ENCODE measurements at places on chromosomes 13 and 19.

GRCh38 chr13:76871432-76871831 is 14.8 kb downstream of the KCTD12 start:
- no peak for DNase-seq

DNA sequence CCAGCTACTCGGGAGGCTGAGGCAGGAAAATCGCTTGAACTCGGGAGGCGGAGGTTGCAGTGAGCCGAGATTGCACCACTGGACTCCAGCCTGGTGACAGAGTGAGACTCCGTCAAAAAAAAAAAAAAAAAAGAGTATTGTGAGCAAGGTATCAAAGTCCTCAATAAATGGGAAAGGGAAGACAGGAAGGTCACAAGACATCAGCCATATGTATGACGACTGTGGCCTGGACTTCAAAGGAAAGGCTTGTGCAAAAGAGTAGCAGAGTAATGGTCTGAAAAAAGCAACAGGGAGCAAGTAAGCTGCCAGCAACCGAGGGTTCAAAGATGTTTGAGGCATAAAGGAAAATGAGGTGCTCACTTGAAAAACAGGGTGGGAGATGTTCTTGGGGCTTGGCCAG is 116.0 kb upstream of the WASF3 start:
- DNase-seq: no peak

DNA sequence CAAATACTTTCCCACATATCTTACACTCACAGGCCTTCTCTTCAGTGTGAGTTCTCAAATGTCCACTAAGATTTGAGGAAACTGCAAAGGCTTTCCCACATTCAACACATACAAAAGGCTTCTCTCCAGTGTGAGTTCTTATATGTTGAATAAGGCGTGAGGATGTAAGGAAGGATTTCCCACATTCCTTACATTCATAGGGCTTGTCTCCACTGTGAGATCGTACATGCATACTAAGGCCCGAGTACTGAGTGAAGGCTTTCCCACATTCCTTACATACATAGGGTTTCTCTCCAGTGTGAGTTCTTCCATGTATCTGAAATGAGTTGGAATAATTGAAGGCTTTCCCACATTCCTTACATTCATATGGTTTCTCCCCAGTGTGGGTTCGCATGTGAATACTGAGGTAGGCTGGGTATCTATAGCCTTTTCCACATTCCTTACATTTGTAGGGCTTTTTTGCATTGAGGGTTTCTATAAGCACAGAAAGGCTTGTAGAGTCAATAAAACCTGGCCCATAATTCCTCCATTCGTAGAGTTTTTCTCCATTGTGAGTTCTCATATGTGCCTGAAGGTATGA is 9.6 kb downstream of the ZNF426 start:
- DNase-seq: no peak

- no peak for DNase-seq
Observed at GRCh38 chr19:51263808-51264207, 12.9 kb downstream of the SIGLECL1 start.

DNA sequence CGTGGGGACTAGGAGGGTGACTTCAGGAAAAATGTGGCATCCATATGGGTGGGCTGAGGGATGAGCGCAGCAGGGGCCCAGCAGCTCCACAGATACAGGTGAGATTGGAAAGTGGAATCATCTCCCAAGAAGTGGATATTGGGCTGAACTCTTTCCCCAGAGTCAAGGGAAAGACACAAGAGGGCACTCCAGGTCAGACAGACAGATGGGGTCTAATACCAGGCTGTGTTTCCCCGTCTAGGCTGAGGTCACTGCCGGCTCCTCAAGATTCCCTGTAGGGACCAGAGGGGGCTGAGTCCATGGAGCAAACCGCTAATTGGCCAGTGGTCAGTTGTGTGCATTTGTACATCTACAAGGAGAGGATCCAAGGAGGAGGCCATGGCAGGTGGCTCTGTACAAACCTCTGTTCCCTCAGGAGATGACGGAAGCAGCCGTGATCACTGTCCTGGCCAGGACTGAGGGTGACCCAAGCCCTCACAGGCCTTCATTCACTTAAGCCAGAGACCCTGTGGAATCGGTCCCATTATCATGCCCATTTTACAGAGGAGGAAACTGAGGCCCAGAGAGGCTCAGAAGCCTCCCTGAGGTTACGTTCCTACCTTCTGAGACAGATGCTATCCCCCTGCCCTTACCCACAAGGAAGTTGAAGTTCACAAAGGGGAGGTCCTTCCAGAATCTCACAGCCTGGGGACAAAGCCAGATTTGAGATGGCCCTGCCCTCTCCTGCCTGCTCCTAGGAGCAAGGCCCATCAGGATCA is 14.9 kb upstream of the IGLON5 start:
- DNase-seq: no peak

DNA sequence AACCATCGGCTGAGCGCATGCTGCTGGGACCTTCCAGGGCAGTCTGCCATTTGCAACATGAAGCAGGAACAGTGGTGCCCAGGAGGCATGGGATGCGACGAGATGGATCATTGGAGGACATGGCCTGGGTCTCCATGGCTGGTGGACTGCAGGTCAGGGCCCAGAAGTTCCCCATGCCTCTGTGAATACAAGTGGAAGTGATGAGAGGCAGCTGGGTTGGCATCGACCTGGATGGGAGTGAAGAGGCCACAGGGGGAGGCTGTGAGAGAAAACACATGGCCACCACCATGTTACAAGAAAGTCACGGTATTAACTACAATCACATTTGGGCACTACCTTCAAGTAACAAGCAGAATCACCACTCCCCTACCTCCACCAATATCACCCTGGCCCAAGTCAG is 262.0 kb downstream of the FOXO1 start:
- DNase-seq: no peak

DNA sequence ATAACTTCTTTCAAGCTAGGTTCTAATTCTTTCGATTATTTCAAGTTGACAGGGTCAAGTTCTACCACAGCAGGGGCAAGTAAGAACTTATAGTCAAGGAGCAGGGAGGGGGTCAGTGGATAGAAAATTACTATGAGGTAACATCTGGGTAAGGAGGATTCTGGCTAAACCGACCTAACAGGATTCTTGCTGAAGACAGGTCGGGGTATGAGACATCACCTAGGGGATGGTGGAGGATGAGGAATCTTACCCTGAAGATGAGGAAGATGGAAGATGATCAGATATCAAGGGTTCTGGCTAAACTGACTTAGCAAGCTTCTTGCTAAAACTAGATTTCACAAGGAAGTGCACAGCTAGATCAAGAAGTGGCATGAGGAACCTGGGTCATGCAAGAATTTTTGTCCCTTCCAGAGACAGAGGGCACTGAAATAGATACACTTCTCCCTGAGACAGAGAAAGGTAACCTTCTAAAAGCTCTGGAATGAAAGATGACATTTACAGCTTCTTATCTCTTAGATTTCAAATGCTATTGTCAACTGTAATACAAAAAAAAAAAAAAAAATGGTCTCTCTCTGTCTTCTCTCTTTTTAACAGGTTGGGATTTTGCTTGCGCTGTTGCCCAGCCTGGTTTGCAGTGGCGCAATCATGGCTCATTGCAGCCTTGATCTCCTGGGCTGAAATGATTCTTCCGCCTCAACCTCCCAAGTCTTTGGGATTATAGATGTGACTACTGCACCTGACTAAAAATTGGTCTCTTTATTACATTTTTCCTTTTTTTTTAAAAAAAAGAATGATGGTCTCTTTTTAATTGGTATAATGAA is 9.6 kb upstream of the METTL21C start:
- no peak for DNase-seq

DNA sequence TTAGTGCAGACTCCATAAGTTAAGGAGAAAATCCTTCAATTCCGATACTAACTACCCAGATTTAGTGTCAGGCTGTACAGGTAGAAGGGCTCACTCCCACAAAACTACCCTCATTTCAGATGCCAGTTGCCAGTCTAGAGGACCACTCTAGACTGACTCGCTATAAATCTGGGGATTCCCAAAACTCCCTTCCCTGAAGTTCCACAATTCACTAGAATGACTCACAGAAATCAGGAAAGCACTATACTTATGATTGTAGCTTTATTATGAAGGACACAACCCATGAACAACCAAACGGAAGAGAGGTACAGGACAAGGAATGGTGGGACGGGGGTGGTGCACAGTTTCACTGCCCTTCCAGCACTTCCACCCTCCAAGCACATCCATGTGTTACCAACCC is 321.2 kb downstream of the DIAPH3 start:
- DNase-seq: no peak

GRCh38 chr13:50078895-50079654 is 63.8 kb downstream of the KCNRG start:
- no peak for DNase-seq

DNA sequence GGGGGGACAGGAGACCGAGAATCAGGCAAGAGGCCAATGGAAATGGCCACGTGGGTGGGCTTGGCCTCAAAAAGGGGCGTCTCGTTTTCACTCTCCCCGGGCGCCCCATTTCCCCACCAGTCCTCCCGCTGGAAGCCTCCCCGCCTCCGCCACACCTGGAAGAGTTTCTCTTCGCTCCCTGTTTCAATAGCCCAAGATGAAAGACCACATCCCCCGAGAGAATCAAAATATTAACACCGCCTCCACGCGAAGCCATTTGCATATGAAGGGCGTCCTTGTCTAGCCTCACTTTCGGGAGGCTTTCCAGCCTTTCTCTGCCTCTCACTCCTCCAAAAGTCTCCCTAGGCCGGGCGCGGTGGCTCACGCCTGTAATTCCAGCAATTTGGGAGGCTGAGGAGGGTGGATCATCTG is 691 bp upstream of the OLFM2 start:
- no peak for DNase-seq

- no peak for DNase-seq
Observed at GRCh38 chr13:80866921-80867320, 526.0 kb upstream of the SPRY2 start.

DNA sequence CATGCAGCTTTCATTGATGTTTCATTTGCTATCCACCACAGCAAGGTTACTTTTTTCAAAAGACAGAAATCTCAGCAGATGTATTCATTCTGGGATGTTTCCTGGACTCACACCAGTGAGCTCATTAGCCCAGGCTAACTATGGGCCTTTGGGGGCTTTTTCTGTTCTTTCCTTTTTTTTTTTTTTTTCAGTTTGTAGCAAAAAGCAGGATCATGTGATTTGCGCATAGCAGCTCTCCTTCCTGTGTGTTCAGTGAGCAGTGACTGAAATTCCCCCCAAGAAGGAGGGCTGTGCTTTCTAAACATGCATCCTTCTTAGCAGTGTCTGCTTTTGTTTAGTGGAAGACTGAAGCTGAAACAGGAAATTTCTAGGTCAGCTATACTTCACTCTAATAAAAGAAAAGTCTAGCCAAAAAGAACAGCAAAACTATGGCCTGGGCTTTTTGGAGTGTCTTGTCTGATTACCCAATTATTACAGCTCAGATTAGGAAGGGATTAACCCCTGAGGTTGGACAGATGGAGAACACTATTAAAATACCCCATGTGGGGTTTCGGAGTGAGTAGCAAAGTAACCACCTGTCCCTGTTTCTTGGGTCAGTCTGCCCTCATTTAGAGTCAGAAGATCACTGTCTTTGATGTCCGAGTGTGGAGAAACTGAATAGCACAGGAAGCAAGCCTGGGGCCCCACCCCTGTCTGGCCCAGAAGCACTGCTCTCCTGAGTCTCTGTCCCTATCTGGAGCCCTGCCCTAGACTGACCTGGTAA is 8.9 kb upstream of the AMER2 start:
- DNase-seq: no peak

DNA sequence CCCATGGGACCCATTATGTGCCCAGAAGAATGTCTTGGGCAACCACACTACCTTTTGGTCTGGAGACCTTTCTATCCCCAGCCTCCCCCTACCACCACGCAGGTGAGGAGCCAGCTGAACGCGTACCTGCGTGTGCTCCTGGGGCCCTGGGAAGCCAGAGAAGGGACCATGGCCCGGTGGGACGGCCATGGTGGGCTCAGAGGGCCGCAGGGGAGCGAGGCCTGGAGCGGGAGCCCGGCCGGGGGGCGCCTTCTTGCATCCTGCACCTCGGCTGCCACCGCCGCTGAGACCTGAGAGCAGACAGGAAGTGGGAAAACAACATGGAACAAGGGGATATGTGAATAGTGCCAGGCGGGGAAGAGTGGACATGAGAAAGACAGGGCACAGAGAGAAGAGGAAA is 2.3 kb downstream of the DYRK1B start:
- DNase-seq: no peak

GRCh38 chr13:72168126-72168855 is 301.3 kb upstream of the DACH1 start:
- DNase-seq: no peak

DNA sequence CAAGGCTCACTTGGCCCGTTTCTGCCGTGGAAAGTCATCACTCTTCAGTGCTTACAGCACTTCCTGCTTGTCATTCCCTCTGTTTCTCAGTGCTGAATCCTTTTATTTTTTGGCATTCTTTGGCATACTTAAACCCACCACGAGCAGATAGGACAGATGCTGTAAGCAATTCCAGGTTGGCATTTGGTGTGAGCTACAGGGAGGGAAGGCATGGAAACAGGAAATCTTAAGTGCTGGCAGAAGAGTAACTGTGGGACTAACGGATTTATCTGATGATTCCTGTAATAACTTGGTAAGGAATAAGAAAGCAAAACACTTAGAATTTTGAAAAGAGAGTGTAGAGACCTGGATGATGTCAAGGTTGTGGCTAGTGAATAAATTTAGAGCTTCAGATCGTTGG is 273.4 kb downstream of the GPC6 start:
- DNase-seq: no peak

DNA sequence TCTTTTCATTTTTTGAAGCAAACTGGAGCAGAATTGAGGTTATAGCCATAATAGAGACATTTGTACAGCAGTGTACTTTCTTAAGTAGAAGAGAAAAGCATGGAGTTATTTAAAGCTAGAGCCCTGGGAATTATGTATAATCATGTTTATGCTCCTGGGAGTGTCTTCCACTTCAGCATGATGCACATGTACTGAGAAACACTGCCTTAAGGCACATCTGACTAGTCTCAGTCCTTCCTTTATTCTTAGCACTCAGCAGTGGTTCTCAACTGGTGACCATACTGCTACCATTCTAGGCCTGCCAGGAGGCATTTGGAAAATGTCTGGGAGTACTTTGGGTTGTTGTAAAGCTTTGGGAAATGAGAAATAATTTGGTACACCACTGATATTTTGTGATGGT is 45.8 kb downstream of the VWA8 start:
- no peak for DNase-seq

DNA sequence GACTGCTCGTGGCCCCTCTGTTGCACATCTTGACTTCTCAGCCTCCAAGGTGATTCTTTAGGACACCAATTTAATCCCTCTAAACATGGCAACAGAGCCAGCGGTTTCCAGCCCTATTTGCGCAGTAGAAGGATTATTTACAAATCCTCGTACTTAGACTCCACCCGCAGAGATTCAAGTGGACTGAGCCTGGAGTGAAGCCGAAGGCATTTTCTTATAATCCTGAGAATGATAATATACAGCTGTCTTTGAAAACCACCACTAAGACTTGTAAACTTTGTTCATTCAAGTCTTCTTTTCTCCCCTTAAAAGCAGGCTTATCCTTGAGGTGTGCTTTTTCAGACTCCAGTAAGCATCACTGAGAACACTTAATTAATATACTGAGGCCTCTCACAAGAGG is 4.8 kb upstream of the DPRX start:
- DNase-seq: no peak

DNA sequence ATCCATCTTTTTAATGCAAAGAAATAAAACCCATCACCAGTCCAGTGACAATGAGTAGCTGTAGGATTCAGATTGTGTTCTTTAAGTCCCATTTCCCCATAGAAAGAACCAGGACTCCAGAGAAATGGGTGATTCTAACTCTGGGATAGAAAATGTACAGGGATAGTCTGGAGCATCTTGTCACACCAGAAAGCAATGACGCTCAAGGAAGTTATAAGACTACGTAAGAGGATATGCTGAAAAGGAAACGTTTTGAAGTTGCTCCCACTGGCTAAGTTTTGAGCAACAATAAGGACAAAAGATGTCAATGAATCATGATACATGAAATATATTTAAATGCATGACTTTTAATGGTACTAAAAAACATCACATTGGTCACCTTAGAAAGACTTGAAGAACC is 360.1 kb downstream of the DLEU7 start:
- DNase-seq: no peak

Measured in GM12892 (cell line).